GM23338 (cell line): ENCODE measurements at places on chromosomes 3 and 15. TPM values are rescaled to one million over a fixed set of nuclear protein-coding genes. Genes with fewer than 3 reads are reported as not detected.
A peak's percentile ranks its signal among the peaks of the same experiment; 100 is the strongest.

DNA sequence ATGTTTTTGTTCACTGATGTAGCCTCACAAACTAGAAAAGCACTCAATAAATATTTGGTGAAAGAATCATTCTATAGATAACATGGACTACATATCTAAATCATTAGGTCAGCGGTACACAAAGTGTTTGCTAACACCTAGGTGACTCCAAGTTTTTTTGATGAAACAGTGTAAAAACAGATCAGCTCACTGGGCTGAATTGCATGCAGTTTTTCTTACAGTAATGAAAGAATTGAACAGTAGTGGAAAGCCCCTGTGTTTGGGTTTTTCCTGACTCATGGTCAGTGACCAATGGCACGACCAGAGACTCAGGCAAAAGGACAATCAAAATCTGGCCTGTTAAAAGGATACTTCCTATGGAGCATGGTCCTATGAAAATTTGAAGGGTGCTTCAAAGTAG lies 384.3 kb upstream of the EPHA6 start:
- no peak for DNase-seq

GRCh38 chr3:69271098-69271497 lies 114.8 kb downstream of the FRMD4B start:
- no peak for DNase-seq

- DNase-seq = no peak
Observed at GRCh38 chr3:140292170-140292569, 357.2 kb downstream of the CLSTN2 start.

DNA sequence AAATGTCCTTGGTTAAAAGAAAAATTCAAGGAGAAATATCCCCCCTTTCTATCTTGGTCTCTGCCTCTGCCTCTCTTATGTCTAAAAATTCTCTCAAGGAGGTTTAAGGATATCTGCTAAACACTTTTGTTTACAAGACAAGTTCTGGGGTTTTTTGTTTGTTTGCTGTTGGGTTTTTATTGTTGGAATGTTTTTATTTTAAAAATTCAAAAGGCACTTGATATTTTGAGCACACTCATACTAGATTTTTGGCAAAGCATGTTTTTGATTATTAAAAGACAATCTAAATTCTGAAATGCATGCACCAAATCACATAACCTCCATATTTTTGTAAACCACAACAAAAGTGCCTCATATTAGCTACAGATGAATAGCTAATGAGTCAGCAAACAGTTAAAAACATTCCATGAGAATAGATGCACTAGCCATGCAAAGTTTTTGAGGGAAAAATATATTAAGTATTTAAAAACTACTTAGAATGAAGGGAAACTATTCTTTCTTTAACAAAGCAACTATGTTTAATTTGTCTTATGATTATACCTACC lies 84.6 kb downstream of the ZBTB20 start:
- no peak for DNase-seq

GRCh38 chr3:111249421-111249820 lies 177.8 kb downstream of the NECTIN3 start:
- no peak for DNase-seq

DNA sequence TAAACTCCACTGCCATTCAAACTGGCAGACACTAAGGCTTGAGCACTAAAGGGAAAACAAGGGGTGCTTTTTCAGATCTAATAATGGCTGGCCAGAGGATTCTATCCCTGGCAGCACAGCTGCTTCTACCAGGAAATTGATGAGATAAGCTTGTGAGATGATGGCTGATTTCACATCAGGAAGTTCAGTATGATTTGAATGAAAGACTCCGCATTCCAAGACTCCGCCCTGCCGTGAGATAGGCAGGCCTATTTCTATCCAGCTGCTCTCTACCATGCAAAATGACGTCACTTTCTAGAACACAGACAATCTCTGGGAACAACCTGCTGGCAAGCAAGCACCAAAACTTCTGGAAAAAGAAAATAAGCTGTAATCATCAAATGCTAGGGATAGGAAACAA lies 171.8 kb downstream of the WDR76 start:
- DNase-seq = peak; percentile 24

- no peak for DNase-seq
Observed at GRCh38 chr15:77018796-77019505, 24.0 kb downstream of the PSTPIP1 start.

- DNase-seq = no peak
Observed at GRCh38 chr3:39329493-39329892, at the start of gene CCR8. Gene CCR8, plus strand, starts transcription at chr3:39329709. Its CDS starts 2,623 bp downstream, at chr3:39332332.

DNA sequence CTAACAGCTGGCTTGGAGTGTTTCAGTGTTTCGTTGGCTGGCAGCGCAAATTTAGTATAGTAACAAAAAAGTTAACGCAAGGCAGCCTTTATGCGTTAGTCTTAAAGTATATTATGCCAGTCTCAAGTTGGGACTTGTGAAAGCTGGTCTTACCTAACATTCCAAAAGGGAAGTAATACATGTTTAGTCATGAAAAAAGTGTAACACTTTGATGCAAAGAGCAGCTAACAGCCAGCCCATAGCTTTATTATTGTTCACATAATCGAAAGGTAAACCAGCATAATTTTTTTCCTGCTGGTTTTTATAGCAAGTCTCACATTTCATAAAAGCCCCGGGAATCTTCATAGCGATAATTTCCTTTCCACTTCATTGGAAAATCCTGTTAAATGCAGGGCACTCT lies 2.4 kb upstream of the GPR87 start:
- no peak for DNase-seq

DNA sequence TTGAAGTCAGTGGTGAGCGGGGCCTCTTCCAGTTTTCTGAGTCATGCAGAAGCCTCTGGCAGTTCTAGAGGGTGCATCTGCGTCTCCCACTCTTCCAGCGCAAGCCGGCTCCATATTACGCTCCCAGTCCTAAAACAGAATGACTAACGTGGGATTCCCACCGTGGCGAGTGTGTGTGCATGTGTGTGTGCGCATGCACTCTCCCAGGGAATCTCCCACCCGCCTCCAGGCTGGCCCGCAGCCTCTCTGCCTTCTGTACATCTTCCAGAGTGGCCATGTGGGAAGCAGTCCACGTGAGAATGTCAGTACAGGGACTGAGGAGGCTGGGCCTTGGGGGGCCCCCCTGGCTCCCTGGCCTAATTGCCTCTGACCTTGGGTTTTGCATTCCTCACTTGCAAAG lies 87.7 kb downstream of the LSM3 start:
- DNase-seq = no peak

- DNase-seq = no peak
Observed at GRCh38 chr3:152403632-152404066, 134.9 kb downstream of the MBNL1 start.

GRCh38 chr15:92949604-92950249 lies 49.6 kb downstream of the CHD2 start:
- DNase-seq = peak; percentile 48

DNA sequence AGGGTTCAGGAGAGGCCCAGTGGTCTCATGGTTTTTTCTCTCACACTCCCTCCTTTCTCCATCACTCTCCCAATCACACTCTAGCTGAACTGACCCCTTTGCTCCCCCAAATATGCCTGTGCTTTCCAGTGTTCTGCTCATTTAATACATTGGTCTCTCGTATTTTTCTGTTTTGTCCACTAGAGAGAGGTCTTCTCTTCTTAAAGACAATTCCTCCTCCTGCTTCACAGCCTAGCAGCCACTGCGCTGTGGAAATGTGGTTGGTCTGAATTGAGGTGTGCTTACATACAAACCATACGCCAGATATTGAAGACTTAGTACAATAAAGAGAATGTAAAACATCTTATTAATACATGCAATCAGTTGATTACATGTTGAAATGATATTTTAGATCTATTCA lies 60.6 kb upstream of the XCR1 start:
- DNase-seq = peak; percentile 11

Gene KCNAB1
- total RNA-seq = 0.08 and 0.69 TPM in 2 replicates

Gene TRPM1
- not detected in 2 replicates for total RNA-seq

Gene PLA2G4E
- not detected in 2 replicates for total RNA-seq

Gene ABHD5
- total RNA-seq = 12.1 and 12.7 TPM in 2 replicates

Gene GOLGA6A
- total RNA-seq = 2.1 and 7.5 TPM in 2 replicates

Gene ZNF860
- total RNA-seq = 12.4 and 14.7 TPM in 2 replicates

Gene ALS2CL
- 8.7 and 11.8 TPM in 2 replicates for total RNA-seq

Gene RHCG
- 0.63 TPM in 1 of 2 replicates, not detected in the other for total RNA-seq

Gene DCLK3
- total RNA-seq = 0.62 and 0.66 TPM in 2 replicates
